Stimulated activated CD4-positive, alpha-beta T cell treated with anti-CD3 and anti-CD28 coated beads, Interleukin-12 subunit alpha, Interleukin-12 subunit beta, amount 100 ng/mL, for 4 hours (primary cell): ENCODE measurements at places on chromosomes 13 and 19.

GRCh38 chr13:51034906-51035305 is 76.2 kb downstream of the C13orf42 start:
- DNase-seq, result no peak

- DNase-seq, result peak; percentile 99
Measured at GRCh38 chr19:16197622-16198369, at the start of gene AP1M1. TSS of gene AP1M1 (plus strand) at chr19:16197911. CDS start at chr19:16198027, 116 bp downstream.

DNA sequence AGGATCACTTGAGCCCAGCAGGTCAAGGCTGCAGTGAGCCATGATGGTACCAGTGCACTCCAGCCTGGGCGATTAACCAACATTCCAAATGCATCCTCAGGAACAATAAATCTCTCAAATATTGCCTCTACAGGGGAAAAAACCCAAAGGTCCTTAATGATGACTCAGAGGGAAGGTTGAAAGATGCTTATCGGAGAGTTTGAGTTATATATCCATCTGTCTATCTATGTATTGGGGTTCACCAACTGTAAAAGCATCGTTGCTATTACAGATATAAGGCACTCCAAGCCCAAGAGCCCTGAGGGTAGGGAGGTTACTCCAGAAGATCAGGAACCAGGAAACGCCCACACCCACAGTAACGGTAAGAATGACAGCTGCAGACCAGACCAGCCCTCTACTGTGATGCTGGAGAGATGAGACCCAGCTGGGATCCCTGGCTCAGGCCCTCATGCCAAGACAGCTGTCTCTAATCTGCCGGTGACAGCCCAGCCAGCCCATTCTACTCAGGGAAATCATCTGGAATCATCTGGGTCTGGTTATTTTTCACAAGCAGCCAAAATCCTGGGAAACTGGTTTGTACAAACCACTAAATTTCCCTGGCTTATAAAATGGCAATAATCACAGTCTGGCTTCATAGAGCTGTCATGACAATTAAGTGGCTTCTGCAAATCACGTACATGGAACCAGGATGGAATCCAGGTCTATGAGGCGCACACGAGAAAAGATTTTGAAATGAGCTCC is 23.8 kb downstream of the TEX101 start:
- no peak for DNase-seq

DNA sequence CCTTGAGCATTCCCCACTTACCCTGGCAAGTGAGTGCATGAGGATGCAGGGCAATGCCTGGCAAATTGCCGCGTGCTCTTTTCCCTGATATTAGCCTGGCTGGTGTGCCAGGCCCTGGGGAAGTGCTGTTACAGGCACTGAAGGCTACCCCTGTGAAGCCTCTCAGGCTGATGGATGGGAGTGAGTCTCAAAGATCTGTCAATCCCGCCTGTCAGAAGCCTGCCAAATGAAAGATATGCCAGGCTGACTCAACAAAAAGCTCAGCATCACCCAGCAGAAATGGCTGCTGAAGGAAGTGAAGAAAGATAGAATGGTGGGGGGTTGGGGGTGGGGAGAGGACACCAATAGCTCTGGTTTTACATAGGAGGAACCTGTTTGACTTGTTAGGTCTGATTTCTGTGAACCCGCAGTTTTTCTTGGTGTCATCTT is 112.1 kb downstream of the LACC1 start:
- DNase-seq, result no peak

DNA sequence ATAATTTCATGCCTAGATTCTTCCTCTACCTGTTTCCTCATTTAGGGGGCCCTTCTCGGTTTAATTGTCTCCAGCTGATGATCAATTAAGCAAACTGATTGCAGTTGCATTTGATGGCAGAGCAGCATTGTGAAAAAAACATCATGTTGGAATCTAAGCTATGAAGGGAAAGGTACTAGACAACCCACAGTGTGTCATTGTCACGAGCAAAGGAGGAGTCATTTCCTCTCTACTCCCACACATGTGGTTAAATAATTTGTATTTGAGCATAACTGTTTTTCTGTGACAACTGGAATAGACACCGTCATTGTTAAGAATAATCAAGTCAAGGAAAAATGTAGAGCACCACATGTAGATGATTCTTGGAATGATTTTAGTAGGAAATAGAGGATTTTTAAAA is 240.3 kb downstream of the DCT start:
- DNase-seq, result no peak

- DNase-seq, result no peak
Measured at GRCh38 chr13:45219123-45219891, 18.5 kb upstream of the KCTD4 start.

DNA sequence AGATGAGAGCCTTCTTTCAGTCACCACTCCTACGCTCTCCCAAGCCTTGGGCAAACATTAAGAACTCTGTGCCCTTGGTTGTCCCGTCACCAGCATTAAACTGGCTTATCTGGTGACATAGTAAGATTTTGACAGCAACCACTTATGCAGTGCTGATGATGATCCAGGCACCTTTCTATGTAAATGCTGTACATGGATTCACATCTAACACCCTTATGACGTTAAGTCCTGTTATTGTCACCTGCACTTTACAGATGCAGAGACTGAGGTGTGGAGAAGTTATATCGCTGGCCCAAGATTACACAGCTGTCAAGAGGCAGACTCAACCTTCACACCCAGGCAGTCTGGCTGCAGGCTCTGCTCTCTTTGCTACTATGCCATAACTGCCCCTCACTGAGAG is 25.0 kb downstream of the RASL11A start:
- DNase-seq, result no peak

DNA sequence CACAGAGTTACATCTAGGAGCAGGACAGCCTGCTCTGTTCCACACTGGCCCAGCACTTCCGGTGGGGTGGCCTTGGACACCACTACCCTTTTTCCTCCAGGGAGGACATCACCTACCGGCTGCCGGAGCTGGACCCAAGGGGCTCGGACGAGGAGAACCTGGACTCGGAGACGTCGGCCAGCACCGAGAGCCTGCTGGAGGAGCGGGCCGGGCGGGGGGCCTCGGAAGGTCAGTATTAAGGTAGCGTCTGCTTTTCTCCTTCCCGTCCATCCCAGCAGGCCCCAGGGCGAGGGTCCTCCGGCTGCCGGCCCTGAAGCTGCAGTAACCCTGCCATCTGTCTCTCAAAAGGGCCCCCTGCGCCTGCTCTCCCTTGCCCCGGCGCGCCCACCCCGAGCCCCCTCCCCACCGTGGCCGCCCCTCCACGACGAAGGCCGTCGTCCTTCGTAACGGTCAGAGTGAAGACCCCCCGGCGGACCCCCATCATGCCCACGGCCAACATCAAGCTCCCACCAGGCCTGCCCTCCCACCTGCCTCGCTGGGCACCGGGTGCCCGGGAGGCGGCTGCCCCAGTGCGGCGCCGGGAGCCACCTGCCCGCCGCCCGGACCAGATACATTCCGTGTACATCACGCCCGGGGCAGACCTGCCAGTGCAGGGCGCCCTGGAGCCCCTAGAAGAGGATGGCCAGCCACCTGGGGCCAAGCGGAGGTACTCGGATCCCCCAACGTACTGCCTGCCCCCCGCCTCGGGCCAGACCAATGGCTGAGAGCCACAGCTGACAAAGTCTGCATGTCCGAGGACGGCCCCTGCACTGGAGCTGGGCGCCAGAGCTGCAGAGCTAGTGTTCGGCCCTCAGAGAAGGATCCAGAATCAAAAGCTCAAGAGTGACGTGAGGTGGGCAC is 3.4 kb upstream of the USE1 start:
- no peak for DNase-seq

- DNase-seq, result no peak
Measured at GRCh38 chr13:108120856-108121255, 94.5 kb downstream of the LIG4 start.

DNA sequence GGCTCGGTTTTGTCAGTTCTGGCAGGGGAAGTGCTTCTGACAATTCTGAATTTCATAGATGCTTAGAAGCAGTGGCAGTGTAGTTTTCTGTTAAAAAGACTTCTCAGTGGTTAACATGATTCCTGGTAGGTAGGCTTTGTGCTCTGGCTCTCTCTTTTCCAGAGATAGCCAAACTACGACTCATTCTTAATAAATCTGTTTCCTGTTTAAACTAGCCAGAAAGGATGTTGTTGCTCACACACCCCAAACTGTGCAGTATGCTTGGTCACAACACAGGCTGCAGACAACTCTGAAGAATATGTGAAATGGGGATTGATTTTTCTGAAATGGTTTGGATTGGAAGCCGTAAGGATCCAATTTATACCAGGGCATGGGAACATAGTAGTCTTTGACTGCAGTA is 711.5 kb downstream of the PCDH17 start:
- no peak for DNase-seq

GRCh38 chr13:33318744-33319143 is 33.2 kb upstream of the STARD13 start:
- no peak for DNase-seq
